Activated naive CD4-positive, alpha-beta T cell treated with anti-CD3 and anti-CD28 coated beads, Interleukin-2, amount 50 U/mL, for 72 hours (primary cell): ENCODE measurements at places on chromosomes 1 and 21.

DNA sequence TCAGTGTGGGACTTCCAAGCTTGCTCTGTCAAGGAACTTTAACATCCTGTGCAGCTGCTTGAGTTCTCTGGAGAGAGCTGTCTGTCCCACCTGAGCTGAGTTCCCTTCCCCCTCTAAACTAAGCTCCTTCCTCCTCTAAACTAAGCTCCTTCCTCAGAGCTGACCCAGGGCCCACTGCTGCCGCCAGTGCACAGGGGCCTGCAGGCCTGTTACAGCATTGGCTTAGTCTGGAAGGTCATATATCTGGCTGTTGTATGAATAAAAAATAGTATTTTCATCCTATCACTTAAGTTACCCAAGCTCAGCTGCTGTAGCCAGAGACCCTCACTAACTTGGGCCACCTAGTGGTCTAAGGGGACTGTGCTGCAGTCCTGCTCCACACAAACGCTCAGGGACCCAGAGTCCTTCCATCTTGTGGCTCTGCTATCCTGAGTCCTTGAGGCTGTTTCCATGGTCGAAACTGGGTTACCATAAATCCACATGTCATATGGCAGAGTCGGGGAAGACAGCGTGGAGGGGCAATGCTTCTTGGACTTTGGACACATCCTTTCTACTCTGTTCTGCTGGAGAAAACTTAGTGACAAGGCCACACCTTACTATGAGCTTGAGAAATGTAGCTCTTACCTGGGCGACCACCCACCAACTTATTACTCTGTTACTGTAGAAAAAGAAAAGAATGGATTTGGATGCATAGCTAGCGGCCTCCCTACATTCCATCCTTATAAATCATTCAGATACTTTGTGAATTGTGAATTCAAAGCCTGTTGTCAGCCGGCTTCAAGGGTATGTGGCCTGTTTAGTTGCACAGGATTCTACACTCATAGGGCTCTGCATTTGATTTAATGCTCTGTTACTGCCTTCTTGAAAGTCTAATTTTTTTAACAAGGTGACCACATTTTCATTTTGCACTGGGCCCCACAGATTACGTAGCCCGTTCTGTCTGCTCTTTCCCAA, 71.4 kb upstream of the GCLM start:
- no peak for DNase-seq

DNA sequence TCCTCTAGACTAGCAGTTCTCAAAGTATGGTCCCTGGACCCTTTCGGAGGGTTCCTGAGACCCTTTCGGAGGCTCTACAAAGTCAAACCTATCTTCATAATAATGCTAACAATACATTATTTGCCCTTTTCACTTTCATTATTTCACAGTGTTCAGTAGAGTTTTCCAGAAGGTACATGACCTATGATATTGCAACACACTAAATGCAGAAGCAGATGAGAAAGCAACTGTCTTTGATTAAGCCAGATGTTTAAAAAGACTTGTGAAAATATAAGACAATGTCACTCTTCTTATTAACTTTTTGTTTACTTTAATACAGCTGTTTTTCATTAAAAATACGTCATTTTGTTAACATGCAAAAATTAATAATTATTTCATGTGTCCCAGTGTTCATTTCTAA, 5.8 kb downstream of the KCNJ10 start:
- DNase-seq = no peak

GRCh38 chr1:236416165-236416564, 22.1 kb downstream of the EDARADD start:
- no peak for DNase-seq

- DNase-seq = no peak
These were observed 92.6 kb upstream of the VAV3 start for GRCh38 chr1:108057541-108057940.

DNA sequence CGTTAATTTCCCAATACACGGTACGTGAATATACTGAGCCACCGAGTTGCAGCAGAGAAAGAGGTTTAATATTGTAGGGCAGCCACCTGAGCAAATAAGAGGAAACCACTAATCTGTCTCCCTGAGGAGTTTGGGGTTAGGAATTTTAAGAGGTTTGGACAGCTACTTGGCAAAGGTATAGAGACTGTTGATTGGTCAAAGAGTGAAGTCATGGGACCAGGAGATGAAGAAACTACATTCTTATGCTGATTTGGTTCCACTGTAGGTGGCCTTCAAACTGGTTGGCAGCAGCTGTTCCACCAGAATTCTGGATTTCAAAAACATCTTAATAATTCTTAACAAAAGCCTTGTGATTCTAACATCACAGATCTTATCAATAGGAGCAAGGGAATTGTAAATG, 485.4 kb upstream of the PRMT6 start:
- no peak for DNase-seq

- no peak for DNase-seq
These were observed 184.6 kb upstream of the DUSP10 start for GRCh38 chr1:221926441-221926840.
